Activated naive CD4-positive, alpha-beta T cell treated with anti-CD3 and anti-CD28 coated beads, Interleukin-2, amount 50 U/mL, for 72 hours (primary cell): ENCODE measurements at places on chromosomes 6 and 20. TPM values are rescaled to one million over a fixed set of nuclear protein-coding genes. Genes with fewer than 3 reads are reported as not detected.

Gene TSBP1
- not detected for total RNA-seq

Gene EMILIN3
- 0.27 TPM for total RNA-seq

Gene HSPA1L
- 2.8 TPM for total RNA-seq

Gene TCF15
- total RNA-seq = not detected

DNA sequence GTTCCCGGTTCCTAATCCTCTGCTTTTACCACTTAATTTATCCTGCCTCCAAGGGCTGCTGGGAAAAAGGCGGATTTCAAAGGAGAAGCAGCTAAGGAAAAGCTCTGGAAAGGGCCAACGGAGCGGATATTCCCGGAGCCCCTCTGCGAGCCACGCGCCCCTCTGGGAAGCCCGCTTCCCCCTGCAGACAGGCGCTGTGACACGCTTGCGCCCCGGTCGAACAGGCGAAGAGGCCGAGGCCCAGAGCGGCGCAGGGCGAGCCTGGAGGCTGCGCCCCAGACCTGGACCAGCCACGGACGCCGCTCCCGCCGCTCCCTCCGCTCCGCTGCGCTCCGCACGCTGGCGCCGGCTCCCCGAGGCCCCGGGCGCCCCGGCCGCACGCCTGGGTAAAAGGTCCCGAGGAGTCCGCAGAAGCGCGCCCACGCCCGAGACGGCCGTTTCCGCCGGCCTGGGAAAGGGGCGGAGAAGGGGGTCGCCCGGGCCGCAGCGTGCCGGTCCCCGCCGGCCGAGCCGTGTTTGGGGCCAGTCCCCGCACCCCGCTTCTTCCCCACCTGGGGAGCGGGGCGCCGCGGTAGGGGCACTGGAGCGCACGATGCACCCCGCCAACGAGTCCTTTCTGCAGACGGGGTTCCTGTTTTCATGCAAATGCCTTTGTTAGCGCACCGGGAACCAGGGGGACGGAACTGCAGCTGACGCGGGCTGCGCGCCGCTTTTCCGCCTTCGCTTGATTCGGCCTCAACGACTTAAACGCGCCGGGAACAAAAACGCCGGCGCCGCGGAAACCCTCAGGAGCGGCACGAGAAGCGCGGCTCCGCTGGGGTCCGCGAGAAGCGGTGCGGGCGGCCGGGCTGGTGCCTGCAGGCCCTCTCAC, 91.9 kb upstream of the SIRPA start:
- DNase-seq = peak; percentile 28

DNA sequence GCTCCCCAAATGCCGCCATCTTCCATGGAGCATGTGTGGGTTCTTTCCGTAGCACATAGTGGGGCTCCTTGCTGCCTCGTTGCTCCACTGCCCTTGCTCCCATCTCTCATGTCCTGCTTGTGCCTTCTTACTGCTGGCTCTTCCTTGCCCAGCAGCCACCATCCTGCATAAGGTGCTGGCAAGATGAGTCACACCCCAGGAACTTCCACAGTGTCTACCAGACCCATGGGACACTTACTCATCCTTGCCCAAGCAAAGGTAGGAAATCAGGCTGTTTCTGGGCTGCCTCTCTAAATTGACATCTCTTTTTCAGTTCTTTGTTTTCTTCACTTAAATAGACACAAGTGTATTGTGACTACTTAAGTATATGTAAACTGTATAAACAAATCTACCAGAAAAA, 39.4 kb upstream of the RGS17 start:
- no peak for DNase-seq

DNA sequence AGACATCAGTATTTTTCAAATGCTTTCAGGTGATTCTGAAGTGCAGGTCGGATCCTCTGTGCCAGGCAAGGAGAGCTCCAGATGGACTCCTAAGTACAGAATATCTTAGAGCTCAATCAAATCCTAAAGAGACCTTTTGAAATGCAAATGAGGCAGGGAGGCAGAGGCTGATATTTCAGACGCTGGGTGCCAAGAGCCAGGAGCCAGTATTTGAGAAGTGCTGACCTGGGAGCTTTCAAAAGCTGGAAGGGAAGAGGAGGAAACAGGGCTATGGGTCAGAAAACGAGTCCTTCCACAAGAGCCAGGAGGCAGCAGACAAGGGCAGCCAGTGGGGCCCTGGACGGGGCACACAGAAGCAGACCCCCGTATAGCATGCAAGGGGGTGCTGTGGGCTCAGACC, 46.1 kb upstream of the DSN1 start:
- no peak for DNase-seq

- DNase-seq = no peak
Observed at GRCh38 chr6:144909753-144910285, 624.7 kb downstream of the UTRN start.
